Ecto neural progenitor cell (in vitro differentiated cells): ENCODE measurements at places on chromosomes 5 and 9.
A peak's percentile ranks its signal among the peaks of the same experiment; 100 is the strongest.

GRCh38 chr5:89080467-89081116 lies 197.6 kb upstream of the MEF2C start:
- DNase-seq = no peak

GRCh38 chr5:174311121-174311520 lies 265.6 kb downstream of the NSG2 start:
- peak; percentile 47 for DNase-seq

DNA sequence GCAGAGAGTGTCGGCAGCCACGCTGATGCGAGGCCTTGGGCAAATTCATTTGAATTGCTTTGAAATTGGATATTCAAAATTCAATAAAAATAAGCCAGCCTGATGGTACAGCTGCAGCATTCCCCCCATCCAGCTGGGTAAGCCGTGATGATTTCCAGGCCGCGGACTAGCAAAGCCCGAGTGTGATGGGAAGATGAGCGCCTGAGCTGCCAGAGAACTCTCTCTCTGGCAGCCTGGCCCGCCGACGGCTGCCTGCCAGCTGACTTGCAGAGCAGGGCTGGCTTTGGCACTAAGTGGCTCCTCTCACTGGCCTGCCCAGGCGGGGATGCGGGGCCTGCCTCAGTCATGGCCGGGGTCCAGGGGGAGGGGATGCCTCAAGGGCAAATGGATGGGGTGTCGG lies 268.3 kb upstream of the WWC1 start:
- no peak for DNase-seq

DNA sequence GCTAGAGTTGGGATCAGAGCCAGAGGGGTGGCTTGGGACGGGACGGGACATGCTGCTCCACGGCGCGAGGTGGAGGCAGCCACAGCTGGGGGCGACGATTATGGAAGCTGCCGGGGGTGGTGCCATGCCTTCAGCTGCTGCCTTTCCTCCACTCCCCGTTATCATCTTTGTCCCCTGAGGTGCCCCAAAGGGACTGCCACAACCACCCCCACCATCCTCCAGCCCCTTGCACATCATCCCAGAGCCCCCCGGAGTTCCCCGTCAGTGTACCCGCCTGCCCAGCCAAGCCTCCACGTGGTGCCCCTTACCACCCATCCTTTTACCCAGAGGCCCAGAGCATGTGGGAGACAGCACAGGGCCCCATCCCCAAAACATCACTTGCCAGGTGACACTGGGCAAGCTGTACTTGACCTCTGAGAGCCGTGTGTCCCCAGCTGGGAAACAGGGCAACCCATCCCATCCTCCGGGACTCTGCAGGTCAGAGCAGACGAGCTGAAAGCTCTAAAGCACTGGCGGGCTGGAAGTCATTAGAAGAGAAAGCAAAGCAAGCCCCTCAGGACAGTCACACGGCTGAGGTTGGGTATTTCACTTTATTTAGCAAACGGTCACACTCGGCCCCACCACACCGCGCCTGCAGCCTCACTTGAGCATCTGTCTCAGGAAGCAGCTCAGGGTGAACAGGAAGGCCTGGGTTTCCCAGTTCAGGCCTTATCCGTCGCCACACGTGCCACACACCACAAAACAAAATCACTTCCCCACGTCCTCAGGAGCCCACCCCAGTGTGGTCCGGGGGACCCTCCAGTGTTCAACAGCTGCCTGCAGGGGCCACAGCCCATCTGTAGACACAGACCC lies 19.5 kb upstream of the MXD3 start:
- DNase-seq = no peak

GRCh38 chr5:115894342-115894741 lies 52.6 kb downstream of the AP3S1 start:
- DNase-seq = no peak

DNA sequence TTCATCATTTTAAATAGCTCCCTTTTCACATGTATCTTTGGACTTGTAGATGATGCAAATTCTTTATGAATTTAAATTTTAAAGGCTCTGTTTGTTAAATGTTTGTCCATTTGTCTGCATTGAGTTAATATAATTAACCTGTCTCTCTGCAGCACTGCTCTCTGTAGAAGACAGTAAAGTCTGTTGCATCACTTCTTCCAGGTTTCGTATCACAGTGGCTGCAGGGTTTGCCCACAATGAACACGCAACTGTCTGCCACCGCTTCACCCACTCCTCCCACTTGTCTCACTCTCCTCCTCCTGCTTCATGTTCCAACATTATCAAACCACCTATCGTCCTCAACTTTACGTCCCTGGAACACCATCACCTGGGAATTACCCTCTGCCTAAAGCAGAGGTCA lies 231.3 kb upstream of the SLC30A5 start:
- DNase-seq = no peak

DNA sequence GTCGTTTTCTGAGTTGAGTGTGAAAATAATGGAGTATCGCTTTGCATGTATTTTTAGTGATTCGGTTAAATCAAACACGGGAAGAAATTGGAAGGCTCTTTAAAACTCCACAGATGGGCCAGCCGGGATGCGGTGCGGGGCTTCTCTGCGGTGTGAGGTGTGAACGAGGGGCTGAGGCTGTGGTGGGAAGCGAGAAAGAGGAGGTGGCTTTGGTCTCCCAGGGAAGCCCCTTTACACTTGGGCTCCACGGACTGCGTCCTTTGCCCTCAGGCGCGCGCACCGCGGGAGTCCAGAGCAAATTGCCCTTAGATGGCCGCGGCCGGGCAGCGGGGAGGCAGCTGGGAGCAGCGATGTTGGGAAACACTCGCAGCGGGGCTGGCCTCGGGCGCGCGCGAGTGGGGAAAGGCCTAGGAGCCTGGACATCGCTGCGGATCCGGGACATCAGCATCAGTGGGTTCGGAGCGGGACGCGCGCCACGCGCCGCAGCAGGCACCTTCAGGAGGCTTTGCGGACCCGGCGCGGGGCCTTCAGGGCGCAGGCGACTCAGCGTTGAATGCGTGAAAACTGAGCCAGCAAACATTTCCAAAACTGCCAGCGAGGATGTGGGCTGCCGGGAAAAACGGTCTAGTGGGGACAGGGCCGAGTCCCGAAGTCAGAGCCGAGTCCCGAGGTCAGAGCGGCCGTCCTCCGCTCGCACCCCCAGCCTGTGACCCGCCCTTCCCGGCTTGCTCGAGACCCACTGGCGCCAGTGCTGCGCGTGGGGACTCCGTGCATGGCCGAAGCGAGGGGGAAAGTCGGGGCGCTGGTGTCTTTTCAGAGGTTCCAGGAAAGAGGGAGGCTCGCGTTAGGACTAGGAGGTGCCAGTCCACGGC lies 6.5 kb downstream of the IRX1 start:
- DNase-seq = peak; percentile 62

GRCh38 chr9:106066940-106067524 lies 372.7 kb downstream of the TMEM38B start:
- no peak for DNase-seq

GRCh38 chr5:135843571-135844337 lies 9.3 kb downstream of the SLC25A48 start:
- no peak for DNase-seq
